Panc1 (cell line): ENCODE measurements at places on chromosomes 7 and 10. TPM values are rescaled to one million over a fixed set of nuclear protein-coding genes. Genes with fewer than 3 reads are reported as not detected.
A peak's percentile ranks its signal among the peaks of the same experiment; 100 is the strongest.

GRCh38 chr7:30659312-30659711 is 22.9 kb downstream of the CRHR2 start:
- no peak overlapping the region for H3K4me3 ChIP-seq
- no peak for DNase-seq
- H3K4me1 ChIP-seq: no peaks in the 10 kb centered on the region
- H3K36me3 ChIP-seq: no peaks in the 10 kb centered on the region
- H3K27me3 ChIP-seq: peaks cover 4% of the 10 kb centered on the region; the same call in 1 of the 2 replicates
- H3K27ac ChIP-seq: no peak overlapping the region

DNA sequence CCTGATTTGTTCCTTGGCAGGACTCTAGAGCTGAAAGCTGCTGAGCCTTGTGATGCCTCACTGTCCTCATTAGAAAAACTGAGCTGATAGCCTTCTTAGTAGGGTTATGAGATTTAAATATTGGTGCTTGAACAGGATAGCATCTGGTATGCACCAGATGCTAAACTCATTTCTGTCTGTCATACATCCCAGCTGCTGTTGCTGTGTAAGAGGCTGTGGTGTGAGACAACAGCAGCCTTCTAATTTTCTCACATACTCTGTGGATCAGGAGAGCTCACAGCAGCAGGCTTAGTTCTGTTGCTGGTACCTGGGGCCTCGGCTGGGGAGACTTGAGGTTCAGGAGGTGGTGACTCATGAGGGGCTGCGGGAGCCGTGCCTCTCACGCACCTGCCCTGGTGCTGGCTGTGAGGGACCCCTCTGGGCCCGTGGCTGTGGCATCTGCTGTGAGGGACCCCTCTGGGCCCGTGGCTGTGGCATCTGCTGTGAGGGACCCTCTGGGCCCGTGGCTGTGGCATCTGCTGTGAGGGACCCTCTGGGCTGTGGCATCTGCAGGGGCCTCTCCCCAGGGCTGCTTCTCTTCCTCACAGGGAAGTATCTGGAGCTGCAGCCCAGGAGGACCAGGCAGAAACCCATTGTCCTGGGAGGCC is 12.5 kb downstream of the DYNC2I1 start:
- H3K4me3 ChIP-seq: no peak overlapping the region
- H3K27me3 ChIP-seq: no peaks in the 10 kb centered on the region
- H3K27ac ChIP-seq: no peak overlapping the region
- no peaks in the 10 kb centered on the region for H3K36me3 ChIP-seq

- no peaks in the 10 kb centered on the region for H3K27me3 ChIP-seq
- no peak overlapping the region for H3K4me3 ChIP-seq
- H3K27ac ChIP-seq: no peak overlapping the region
- no peaks in the 10 kb centered on the region for H3K4me1 ChIP-seq
- H3K36me3 ChIP-seq: peaks cover 40% of the 10 kb centered on the region
These were observed 64.3 kb downstream of the EZH2 start for GRCh38 chr7:148819697-148820360.

DNA sequence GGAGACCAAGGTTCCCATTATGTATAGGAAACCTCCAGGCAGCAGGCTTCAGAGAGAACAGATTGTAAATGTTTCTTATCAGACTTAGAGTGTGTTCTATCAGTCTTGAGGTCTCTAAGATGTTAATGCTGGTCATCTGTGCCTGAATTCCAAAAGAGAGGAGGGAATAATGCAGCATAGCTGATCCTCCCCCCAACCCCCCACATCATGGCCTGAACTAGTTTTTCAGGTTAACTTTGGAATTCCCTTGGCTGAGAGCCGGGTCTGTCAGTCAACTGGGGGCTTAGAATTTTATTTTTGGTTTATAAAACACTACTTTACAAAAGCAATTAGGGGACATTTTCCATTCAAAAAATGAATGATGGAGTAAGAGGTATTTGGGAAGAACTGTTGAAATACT is 184.3 kb downstream of the NEBL start:
- H3K27me3 ChIP-seq: no peaks in the 10 kb centered on the region
- H3K36me3 ChIP-seq: no peaks in the 10 kb centered on the region
- no peak overlapping the region for H3K4me3 ChIP-seq
- DNase-seq: no peak

DNA sequence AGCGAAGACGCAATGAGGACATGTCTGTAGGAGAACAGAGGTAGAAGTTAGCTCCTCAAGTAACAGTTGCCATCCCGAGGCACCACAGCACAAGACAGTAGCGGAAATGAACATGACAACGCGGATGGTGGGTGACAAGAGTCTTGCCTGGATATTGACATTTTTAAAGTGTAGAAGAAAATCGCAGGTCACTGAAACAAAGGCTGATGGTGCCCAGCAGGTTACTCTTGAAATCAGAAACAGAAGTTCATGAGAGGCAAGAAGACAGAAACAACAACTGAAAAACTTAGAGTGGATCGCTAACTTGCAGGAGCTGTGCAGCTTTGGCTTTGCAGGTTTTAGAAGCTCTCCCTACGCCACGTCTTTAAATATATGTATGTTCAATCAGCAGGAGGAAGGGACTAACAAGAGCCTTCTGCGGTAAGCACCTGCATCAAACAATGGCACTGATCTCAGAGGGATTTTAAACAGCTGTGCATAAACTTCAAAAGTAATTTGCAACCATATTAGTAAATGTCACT is 1.8 kb downstream of the PRKCQ start:
- peaks cover 10% of the 10 kb centered on the region for H3K27me3 ChIP-seq
- DNase-seq: no peak
- no peak overlapping the region for H3K27ac ChIP-seq
- no peaks in the 10 kb centered on the region for H3K36me3 ChIP-seq
- H3K4me1 ChIP-seq: no peaks in the 10 kb centered on the region

DNA sequence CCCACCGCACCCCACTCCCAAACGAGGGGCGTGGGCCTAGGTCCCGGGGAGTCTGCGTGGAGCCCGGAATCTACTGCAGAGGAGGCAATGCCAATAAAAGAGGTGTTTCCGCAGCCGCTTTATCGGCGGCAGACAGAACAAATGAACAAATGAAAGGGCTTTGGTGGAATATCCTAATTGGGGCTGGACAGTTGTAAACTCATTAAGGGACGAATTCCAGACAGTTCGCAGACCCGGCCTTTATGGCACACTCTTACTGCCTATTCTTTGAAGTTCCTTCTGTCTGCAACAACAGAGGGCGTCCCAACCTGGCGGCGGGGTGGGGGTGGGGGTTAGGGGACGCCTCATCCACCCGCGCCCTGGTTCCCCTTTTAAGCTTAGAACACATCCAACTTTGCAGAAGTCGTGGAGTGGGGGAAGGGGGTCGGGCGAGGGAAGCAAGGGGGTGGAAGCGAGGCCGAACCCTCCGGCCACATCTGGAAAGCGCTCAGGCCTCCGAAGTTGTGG is 4.1 kb downstream of the HOXA9 start:
- no peaks in the 10 kb centered on the region for H3K27me3 ChIP-seq
- H3K4me1 ChIP-seq: no peaks in the 10 kb centered on the region
- peak overlapping the region; percentile 81 for H3K27ac ChIP-seq
- no peak for DNase-seq
- H3K36me3 ChIP-seq: no peaks in the 10 kb centered on the region; the same call in 1 of the 2 replicates
- peak overlapping the region; percentile 71 for H3K4me3 ChIP-seq

GRCh38 chr7:536231-536630 is 16.6 kb upstream of the PDGFA start:
- DNase-seq: no peak
- H3K4me3 ChIP-seq: no peak overlapping the region
- peaks cover 33% of the 10 kb centered on the region for H3K4me1 ChIP-seq
- no peaks in the 10 kb centered on the region for H3K27me3 ChIP-seq

DNA sequence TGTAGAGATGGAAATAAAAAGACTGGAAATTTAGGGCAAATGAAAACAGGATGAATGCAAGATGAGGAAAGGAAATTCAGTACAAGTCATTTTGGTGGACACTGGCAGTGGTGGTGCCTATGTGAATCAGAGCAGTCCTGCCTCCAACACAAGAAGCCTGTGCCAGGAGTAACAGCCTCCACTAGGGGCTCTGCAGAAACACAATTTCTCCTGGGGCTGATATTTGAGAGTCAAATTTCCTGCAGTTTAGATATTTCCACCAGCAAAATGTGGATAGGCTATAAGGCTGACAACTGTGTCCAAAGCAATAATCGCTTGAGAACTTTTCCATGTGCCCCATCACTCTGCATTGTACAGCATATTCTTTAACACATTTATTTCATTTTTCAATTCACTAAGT is 4.7 kb upstream of the PLXDC2 start:
- no peak overlapping the region for H3K4me3 ChIP-seq
- H3K27me3 ChIP-seq: peaks cover 5% of the 10 kb centered on the region; the same call in 1 of the 2 replicates
- H3K27ac ChIP-seq: no peak overlapping the region
- H3K36me3 ChIP-seq: no peaks in the 10 kb centered on the region
- no peaks in the 10 kb centered on the region for H3K4me1 ChIP-seq

- no peaks in the 10 kb centered on the region for H3K27me3 ChIP-seq
- H3K4me3 ChIP-seq: peak overlapping the region; percentile 1; the same call in 1 of the 2 replicates
- no peaks in the 10 kb centered on the region for H3K4me1 ChIP-seq
These were observed 51.9 kb upstream of the CFAP46 start for GRCh38 chr10:132994185-132994796.

The EBLN1 gene
- not detected for total RNA-seq

The ZNF518A gene
- total RNA-seq: 26.1 TPM

The IFIT2 gene
- 31.6 TPM for total RNA-seq

The AZGP1 gene
- total RNA-seq: 0.49 TPM

The CLRN3 gene
- total RNA-seq: not detected

The KAZALD1 gene
- total RNA-seq: 21.2 TPM
